ENCODE measurements at places on chromosomes 7 and 10.
A peak's percentile ranks its signal among the peaks of the same experiment; 100 is the strongest.

DNA sequence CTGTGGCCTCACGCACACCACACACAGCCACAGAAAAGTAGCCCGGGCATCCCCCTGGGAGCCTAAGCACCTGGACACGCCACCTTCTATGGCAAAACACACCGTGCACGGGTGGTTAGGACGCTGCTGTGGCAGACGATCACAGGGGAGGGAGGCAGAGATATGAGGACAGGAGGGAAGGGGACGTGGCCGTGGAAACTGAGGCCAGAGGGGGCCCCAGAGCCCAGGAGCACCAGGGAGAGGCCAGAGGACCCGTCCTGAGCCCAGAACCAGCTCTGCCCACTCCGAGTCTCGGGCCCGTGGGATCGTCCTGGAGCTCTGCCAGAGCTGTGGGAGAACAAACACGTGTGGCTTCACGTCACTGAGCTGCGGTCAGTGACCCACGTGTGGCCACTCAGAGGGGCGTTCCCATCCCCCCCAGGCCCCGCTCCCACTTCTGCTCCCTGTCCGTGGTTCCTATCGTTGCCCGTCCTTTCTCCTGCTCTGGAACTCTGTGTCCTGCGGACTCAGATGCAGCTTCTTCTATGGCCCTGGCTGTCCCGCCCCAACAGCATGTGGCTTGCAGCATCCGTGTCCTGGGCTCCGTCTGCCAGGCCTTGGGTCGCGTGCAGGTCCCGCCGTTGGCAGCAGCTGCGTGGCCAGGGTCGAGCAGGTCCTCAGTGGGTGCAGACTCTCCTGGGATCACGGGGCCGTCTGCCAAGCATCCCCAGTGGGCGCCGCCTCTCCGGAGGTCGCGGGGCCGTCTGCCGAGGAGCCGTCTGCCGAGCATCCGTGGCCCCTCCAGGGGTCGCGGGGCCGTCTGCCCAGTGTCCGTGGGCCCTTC lies 31.0 kb downstream of the GET4 start:
- DNase-seq, result no peak

DNA sequence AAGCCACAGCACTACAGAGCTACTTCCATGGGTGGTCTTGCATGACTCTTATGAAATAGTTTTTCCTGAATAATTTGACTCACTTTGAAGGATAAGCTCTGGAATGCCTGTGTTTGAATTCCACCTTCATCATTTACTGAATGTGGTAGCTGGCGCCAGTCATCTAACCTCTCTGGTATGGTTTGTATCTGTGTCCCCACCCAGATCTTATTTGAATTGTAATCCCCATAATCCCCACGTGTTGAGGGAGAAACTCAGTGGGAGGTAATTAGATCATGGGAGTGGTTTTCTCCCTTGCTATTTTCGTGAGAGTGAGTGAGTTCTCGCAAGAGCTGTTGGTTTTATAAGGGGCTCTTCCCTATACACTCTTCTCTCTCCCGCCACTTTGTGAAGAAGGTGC lies 11.2 kb upstream of the SLC13A1 start:
- peak; percentile 64 for DNase-seq

- no peak for DNase-seq
Measured at GRCh38 chr10:71836596-71836974, 14.5 kb downstream of the PSAP start.

DNA sequence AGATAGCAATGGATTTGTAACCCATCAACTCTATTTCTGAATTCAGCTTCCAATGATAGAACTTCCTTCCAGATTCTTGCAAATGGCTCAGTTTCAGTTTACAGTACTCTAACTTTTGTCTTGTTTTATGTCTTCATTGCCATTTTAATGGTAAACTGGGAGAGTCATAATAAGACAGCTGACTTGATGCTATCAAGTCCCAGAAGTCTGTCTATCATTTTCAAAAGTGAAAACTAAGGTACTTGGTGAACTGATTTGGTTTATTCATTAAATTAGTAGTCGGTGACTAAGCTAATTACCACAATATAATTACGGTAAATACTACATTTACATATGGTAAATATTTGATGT lies 25.0 kb downstream of the RTKN2 start:
- no peak for DNase-seq

- no peak for DNase-seq
Measured at GRCh38 chr10:36781570-36781969, 343.8 kb upstream of the ANKRD30A start.

DNA sequence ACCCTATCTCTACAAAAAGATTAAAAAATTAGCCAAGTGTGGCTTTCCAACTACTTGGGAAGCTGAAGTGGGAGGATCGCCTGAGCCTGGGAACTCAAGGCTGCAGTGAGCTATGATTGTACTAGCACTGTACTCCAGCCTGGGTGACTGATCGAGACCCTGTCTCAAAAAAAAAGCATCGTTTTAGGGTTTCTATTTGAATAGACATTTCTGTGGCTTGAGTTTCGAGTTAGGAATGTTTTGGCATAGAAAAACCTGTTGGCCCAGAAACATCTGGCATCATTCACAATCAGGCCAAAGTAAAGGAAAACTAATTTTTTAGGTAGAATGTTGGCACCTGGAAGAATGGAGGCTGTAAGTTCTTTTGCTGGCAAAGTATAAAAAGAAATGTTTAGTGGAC lies 72.4 kb downstream of the AUTS2 start:
- peak; percentile 32 for DNase-seq

DNA sequence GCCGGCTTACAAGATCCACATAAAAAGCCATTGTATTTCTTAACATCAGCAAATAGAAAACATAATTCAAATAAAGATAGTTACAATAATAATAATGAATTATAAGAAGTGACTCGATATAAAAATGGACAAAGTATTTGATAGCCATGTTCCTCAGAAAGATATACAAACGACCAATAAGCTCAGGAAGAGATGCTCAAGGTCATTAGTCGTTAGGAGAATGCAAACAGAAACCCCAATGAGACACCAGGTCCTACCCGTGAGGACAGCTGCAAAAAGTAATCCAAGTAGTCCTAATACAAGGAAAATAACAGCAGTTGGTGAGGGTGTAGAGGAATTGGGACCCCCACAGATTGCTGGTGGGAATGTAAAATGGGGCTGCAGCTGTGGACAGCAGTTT lies 54.2 kb upstream of the INPP5A start:
- no peak for DNase-seq

GRCh38 chr7:128941946-128942526 lies 4.3 kb downstream of the IRF5 start:
- no peak for DNase-seq

- no peak for DNase-seq
Measured at GRCh38 chr10:37733822-37734221, 123.6 kb downstream of the ZNF248 start.

DNA sequence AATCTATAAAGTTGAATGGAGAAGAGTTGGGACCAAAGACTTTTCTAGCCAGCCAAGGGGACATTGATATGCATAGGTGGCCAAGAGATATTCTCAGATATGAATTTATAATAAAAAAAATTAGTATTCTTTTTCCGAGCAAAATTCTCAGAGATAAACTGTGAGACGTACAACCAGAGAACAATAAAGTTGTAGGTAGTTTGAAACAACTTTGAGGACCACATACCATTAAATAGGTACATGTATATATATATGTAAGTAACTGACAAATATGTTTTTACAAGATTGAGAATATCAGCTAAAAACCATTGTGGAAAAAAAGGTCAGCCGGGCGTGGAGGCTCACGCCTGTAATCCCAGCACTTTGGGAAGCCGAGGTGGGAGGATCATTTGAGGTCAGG lies 56.5 kb downstream of the EXOC4 start:
- no peak for DNase-seq

Data from NCI-H82 (cell line).